Activated B cell treated with CpG ODN at 0.5 μM for 24 hours (primary cell): ENCODE measurements at places on chromosomes 6 and 20. TPM values are rescaled to one million over a fixed set of nuclear protein-coding genes. Genes with fewer than 3 reads are reported as not detected.

PHACTR3 gene
- total RNA-seq: not detected in 2 replicates

ECI2 gene
- total RNA-seq: 15.8 and 16.0 TPM in 2 replicates

PPP1R18 gene
- total RNA-seq: 96.8 and 104 TPM in 2 replicates

PDYN gene
- not detected in 2 replicates for total RNA-seq

RAB23 gene
- total RNA-seq: 0.32 and 0.49 TPM in 2 replicates

FOXP4 gene
- 37.8 and 40.7 TPM in 2 replicates for total RNA-seq

CDSN gene
- not detected in 2 replicates for total RNA-seq

COL20A1 gene
- not detected in 2 replicates for total RNA-seq

ZNF512B gene
- total RNA-seq: 10.2 and 12.0 TPM in 2 replicates

HLA-DOA gene
- 153 and 167 TPM in 2 replicates for total RNA-seq

NTSR1 gene
- not detected in 2 replicates for total RNA-seq

RSPH4A gene
- 0.39 and 0.40 TPM in 2 replicates for total RNA-seq

PPIL6 gene
- 0.73 and 0.91 TPM in 2 replicates for total RNA-seq

HLA-DQB2 gene
- 95.7 and 107 TPM in 2 replicates for total RNA-seq

SRMS gene
- 0.16 TPM in 1 of 2 replicates, not detected in the other for total RNA-seq

SLA2 gene
- total RNA-seq: 0.59 and 0.67 TPM in 2 replicates

SPATA25 gene
- 0.53 and 0.88 TPM in 2 replicates for total RNA-seq

KIF25 gene
- total RNA-seq: not detected in 2 replicates
